ENCODE measurements at places on chromosomes 2 and 18.

DNA sequence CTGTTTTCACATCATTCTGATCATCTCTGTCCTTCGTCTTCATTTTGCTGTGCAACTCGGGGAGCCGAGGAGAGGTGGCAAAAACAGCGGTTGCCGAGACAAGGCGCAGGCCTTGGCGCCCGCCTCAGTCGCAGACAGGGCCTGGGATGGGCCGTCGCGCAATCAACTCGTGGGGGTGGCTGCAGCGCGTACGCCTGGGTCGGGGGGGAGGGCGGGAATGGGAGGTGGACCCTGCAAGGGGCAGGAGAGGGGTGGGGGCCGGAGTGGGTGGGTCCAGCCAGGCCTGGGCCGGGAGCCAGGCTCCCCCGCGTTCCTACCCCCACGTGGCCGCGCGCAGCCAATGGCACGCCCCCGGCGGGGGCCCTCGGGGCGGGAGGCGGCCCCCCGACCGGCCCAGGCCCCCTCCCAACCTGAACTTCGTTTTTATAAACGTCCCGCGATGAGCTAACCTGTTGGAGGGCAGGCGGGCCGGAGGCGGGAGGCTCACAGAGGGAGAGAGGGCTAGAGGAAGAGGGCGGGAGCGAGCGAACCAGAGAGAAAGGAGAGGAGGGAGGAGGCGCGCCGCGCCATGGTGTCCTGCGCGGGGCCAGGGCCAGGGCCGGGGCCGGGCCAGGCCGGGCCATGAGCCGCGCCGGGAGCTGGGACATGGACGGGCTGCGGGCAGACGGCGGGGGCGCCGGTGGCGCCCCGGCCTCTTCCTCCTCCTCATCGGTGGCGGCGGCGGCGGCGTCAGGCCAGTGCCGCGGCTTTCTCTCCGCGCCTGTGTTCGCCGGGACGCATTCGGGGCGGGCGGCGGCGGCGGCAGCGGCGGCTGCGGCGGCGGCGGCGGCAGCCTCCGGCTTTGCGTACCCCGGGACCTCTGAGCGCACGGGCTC is at the start of gene HOXD13:
HOXD13 (plus strand) TSS at position 452 of the 875 bp plus-strand sequence; CDS start at position 622, 170 bp downstream.
- no peak for DNase-seq

GRCh38 chr18:11271954-11272353 is 122.6 kb upstream of the PIEZO2 start:
- no peak for DNase-seq

- DNase-seq = no peak
Observed at GRCh38 chr18:68455229-68455603, 259.7 kb downstream of the TMX3 start.

DNA sequence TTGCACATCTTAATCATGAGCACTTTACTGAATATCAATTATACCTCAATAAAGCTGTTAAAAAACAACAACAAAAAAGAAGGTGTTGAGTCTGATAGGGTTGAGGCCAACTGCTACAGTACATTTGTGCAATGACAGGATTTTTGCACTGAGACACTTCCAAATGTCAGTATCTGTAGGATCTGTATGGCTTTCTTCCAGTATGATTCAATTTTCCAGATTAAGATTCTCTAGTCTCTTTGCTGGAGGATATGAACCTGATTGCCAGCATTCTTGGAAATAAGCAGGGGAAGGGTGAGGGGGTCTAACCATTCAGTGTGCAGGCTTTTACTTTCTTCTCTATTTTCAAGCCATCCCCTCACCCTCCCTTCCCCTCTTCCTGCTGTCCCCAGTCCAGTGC is 85.1 kb downstream of the SEMA4F start:
- DNase-seq = no peak

- DNase-seq = no peak
Observed at GRCh38 chr18:32899819-32900218, 127.0 kb upstream of the KLHL14 start.

- DNase-seq = no peak
Observed at GRCh38 chr18:388200-388599, 112.3 kb downstream of the COLEC12 start.

GRCh38 chr2:41498781-41499180 is 549.0 kb upstream of the PKDCC start:
- DNase-seq = no peak

- DNase-seq = no peak
Observed at GRCh38 chr18:23982155-23983079, 32.1 kb upstream of the TTC39C start.

GRCh38 chr2:8089596-8089995 is 592.3 kb upstream of the ID2 start:
- no peak for DNase-seq

GRCh38 chr2:175914846-175915245 is 87.2 kb downstream of the LNPK start:
- DNase-seq = no peak

DNA sequence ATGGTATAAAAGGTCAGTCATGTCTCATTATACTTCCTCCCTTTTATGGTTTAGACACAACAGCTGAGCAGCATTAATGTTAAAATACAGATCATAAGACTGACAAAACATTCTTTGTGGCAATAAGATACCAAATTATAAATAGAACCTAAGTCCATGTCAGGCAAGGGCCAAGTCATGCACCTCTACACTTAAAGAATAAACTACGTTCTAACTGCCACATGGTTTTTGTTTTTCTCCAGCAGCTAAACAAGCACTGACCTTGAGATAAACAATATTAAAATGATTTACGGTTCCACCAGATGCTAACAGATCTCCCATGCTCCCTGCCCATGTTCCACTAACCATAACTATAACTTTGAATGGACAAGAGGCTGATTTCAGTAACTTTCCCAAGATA is 368.6 kb upstream of the TFPI start:
- no peak for DNase-seq

DNA sequence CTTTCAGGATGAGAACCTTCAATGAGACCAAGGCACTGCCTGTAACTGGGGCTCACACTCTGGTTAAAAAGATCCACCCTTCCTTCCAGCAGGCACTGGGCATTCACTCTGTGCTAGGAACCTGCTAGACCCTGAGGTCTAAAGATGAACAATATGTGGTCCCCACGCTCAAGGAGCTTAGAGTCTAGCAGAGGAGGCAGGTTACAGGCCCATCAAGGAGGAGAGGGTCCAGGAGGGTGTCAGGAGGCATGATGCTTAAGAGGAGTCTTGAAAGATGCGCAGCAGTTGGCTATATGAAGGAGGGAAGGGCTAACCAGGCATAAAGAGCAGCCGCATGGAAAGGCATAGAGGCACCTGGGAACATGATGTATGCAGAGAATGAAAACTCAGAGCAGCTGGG is 4.5 kb downstream of the ANKRD53 start:
- DNase-seq = no peak

DNA sequence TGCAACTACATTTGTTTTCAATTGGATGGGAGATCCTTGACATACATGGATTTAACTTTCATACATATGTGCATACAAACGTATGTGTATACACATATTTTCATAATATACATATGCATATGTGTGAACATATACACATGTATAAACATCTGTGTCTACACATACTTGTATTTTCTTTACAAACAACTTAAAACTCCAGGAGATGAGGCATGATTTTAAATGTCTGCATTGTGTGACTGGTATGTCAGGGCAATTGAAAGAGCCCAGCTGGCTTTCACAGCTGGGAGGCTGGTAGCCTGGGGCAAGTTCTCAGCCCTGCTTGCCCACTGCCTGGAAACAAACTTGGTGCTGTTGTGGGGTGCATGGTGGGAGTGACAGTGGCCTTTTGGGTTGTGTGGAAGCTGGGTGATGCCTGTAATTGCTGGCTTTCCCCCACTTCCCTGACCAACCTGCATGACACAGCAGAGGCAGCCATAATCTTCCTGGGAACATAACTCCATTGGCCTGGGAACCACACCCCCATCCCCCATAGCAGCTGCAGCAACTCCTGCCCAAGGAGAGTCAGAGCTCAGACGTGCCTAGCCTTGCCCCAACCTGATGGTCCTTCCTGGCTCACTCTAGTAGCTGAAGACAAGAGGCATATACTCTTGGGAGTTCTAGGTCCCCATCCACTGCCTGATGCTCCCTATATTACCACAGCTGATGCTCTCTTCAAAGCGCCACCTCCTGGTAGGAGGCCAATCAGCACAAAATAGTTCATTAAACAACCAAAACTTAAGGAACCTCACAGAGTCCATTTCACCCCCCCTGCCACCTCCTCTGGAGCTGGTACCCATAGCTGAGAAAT is 158.3 kb downstream of the CERS6 start:
- DNase-seq = peak; percentile 4

GRCh38 chr2:122764014-122764413 is 1008.6 kb downstream of the TSN start:
- no peak for DNase-seq

DNA sequence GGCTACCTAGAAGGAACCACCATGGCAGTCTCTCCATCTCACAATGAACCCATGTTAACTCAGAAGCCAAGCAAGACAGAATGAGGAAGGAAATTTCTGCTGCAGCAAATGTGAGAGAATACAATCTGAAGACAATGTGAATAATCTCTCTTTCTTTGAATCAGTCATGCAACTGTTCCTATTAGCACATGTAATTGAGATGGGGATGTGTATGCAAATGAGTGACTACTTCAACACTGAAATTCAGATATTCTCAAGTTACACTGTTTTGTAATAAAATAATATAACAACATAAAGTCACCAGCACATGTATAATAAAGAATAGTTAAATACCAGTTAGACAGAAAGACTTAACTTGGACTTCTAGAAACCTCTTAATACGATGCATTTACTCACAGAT is 1200.6 kb upstream of the PIK3C3 start:
- no peak for DNase-seq

- DNase-seq = no peak
Observed at GRCh38 chr2:191333911-191334357, 88.7 kb downstream of the MYO1B start.

DNA sequence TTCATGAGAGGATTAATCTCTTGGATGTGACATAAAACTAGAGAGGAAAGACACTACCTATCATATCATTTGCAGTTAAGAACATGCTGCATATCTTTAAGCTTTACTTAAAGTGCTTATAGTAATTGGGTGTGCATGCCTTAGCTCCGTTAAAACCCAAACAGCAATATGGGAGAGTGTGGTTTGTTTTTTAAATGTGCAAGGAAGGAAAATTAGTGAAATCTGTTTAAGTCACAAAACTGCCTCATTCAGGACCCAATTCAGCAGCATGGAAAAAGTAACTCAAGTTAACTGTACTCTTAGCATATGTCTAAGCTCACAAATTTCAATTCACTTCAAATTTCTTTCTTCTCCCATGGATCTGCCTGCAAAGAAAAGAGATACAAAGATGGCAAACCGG is 182.2 kb downstream of the ARHGAP15 start:
- DNase-seq = no peak

- DNase-seq = no peak
Observed at GRCh38 chr2:145220496-145220895, 700.6 kb upstream of the ZEB2 start.

DNA sequence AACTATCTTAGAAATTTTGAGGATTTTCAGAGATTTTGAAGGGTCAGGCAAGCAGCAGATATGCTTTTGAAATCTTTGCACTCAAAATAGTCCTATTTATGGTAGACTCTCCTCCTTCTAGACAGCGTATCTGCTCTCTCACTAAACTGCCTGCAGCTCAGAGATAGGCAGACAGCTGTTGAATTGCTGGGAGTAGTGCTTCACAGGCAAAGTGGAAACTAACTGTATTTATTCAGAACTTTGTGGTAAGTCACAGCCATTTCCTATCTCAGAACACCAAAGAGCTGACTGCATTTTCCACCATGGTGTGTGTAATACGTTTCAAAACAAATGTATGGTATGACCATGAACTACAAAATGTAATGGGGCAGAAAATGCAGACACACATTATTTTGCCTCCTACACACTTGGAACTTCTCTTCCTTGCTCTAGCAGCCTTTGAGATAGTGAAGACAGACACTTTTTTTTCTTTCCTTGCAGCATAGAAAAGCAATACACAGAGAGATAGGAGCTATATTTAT is 352.4 kb downstream of the LRP1B start:
- no peak for DNase-seq

DNA sequence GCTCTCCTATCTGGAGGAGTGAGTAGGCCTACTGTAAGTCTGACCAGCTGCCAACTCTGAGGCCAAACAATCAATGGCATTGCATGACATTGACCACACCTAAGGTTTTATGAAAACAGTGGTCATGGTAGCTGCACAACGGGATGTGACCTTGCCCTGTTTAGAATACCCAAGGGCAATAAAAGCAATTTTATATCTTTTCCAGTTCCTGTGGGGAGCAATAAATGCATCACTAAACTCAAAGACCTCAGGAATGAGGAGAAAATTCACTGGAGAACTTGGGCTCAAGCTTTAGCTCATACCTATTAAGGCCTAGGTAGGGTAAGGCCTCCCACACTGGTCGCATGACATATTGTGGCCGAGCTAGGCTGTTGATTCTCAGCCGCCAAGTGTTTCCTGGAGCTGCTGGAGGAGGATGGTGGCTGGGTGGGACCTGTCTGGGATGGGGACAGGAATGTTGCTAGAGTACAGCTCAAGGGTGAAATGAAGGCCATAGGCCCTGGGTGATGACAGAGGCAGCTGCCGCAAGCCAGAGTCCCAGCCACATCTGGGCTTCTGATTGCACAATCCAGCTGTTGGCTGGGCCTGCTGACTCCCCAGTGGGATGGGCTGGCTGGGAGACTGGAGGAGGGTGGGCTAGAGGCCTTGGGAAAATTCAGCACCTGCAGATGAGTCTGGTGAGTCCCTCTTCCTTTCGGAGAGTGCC is 313.7 kb downstream of the CYP26B1 start:
- no peak for DNase-seq

GRCh38 chr2:109707281-109708147 is 86.6 kb upstream of the RGPD5 start:
- no peak for DNase-seq

All from activated CD4-positive, alpha-beta T cell treated with anti-CD3 and anti-CD28 coated beads for 24 hours (primary cell).